ENCODE measurements at places on chromosomes 11 and 22. TPM values are rescaled to one million over a fixed set of nuclear protein-coding genes. Genes with fewer than 3 reads are reported as not detected.

GRCh38 chr11:11568651-11569229 lies 53.1 kb downstream of the GALNT18 start:
- no peak overlapping the region for H3K27ac ChIP-seq
- H3K27me3 ChIP-seq: no peaks in the 10 kb centered on the region
- no peak for DNase-seq
- no peaks in the 10 kb centered on the region for H3K4me1 ChIP-seq
- H3K36me3 ChIP-seq: no peaks in the 10 kb centered on the region

Gene THRSP
- not detected for total RNA-seq

- H3K36me3 ChIP-seq: peaks cover 29% of the 10 kb centered on the region
- H3K4me1 ChIP-seq: no peaks in the 10 kb centered on the region
- H3K27me3 ChIP-seq: no peaks in the 10 kb centered on the region
- DNase-seq: no peak
- H3K4me3 ChIP-seq: no peak overlapping the region
Observed at GRCh38 chr11:108343714-108344113, 120.8 kb downstream of the ATM start.

Gene FDXACB1
- total RNA-seq: 2.7 TPM

DNA sequence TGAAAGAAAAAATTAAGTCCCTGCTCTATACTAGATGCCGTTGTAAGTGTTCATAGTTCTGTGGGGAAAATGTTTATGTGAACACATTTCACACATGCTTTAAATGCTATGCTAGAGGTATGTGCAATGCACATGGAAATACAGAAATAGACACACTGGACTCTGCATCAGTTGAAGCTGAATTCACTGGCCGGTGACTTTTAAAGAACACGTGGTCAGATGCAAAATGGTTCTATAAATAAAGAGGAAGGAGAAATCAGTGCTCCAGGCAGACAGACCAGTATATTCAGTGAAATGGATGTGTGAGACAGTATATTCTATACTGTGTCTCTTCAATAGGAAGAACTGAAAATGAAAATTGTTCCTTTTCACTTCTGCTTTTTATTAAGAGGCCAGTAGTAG lies 29.9 kb downstream of the TRPC6 start:
- no peak for DNase-seq
- H3K27ac ChIP-seq: no peak overlapping the region
- no peaks in the 10 kb centered on the region for H3K4me1 ChIP-seq
- H3K36me3 ChIP-seq: no peaks in the 10 kb centered on the region
